Gastrocnemius medialis (tissue), 4 donors: ENCODE measurements at places on chromosomes 12 and 14.
A peak's percentile ranks its signal among the peaks of the same experiment; 100 is the strongest.

DNA sequence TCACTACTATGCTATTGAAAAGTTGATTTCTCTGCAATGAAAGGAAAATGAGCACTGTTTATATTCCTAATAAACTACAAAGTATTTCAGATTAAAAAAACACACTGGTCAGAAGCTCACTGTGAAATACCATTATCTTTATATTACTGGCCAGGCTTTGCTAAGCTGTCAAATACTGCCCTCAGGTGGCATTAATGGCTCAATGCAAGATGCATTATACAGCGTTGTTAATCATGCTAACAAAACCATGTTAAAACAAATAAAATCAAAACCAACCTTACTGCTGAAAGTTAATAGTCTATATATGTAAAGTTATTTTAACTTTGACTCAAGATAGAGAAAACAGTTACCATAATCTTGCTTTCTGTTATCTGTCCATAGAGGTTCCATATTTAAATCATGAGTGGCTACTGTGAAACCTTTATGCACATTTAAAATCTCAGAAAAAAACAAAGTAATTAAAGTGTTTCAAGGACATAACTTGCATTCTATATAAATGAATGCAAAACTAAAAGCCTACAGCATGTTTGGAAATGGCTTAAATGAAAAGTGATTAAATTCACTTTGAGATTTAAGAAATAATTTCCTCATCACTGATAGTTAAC, 121.7 kb downstream of the RALGAPA1 start:
- no peak for DNase-seq

DNA sequence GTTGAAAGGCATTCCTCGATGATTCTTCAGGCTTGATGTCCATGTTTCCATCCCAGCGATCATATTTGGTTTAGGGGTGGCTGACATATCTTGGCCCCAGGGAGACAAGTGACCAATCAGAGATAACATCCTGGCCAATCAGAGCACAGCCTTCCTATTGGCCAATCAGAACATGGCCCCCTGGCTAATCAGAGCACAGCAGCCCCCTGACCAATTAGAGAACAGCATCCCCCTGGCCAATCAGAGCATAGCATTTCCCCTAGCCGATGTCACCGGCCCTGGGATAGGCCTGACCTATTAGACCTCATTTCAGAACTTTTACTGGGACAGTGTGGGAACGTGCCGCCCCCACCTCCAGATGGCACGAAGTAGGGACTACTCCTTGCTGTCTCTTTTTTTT, 182.2 kb downstream of the AACS start:
- no peak for DNase-seq

- peak; percentile 70 for DNase-seq
These were observed 1.2 kb upstream of the NEMF start for GRCh38 chr14:49853572-49854375.

DNA sequence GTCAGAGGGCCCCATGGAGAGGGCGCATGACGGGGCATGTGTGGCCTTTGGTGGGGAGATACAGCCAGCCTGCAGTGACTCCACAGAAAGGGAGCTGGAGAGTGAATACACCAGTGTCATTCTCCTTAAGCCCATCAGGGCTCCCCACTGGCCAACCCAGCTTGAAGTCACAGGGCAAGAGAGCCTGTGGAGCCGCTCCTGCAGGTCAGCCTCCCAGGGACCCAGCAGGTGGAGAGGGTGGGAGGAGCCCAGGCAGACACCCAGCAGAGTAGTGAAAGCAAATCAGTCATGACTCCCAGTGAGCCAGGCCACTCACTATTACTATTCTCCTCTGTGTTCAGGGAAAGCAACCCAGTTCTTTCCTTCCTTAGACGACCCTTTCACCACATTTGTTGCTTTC, 110.0 kb upstream of the CPM start:
- DNase-seq = no peak

GRCh38 chr14:69373104-69373503, 25.0 kb downstream of the ERH start:
- no peak for DNase-seq

DNA sequence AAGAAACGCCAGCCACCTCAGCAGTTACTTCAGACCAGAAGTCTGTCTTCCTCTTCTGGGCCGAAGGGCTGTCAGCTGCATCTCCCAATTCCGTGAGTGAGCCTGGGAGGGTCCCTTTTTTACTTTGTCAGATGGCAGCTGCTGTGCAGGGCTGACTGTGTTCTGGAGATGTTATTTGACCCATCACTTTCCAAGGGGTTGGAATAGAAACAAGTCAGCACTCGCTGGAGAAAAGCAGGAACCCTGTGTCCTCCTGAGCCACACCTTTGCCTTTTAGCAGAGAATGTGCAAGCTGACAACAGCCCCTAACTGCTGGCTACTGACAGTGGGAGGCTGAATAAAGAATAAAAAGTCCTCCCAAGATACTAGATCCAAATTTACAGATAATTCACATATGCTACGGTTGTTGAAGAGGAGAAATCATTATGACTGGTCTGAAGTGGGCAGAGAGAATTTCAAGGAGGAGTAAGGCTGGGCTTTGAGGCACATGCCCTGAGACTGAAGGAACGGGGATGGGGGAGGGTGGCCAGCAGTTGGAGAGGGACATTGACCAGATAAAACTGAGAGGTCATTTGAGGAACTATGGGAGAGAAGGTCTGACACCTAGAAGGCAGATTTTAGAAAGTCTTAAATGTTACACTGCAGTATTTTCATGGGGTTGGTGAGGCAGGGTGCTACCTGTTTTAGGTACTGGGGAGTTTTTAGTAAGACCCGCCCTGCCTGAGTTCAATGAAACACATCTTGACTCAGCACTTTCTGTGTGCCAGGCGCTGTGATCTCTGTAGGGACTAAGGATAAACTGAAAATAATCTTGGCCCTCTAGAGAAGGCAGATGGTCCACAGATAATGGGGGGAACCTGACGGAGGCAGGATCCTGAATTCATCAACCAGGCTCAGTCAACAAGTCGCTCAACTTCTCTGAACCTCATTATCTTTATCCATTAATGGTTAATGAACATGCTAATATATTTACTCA, 27.4 kb downstream of the FAM234B start:
- no peak for DNase-seq

DNA sequence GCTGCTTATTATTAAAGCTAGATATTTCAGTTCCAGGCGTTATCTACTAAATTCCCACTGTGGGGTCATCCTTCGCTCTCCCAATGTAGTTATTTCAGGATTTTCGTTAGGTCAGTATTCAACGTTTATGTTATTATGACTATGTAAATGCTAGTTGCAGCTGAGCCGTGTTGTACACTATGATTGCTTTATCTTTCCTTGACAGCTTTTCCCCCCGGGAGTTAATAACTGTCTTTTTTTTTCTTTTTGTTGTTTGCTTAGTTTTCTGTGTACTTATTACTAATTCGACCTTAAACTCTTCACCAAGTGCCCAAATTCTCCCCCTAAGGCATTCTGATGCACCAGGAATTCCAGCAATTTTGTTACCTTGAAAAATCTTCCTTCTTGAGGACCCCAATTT, 48.5 kb downstream of the SUDS3 start:
- DNase-seq = no peak

- no peak for DNase-seq
These were observed 97.0 kb downstream of the CMKLR1 start for GRCh38 chr12:108241986-108242703.

DNA sequence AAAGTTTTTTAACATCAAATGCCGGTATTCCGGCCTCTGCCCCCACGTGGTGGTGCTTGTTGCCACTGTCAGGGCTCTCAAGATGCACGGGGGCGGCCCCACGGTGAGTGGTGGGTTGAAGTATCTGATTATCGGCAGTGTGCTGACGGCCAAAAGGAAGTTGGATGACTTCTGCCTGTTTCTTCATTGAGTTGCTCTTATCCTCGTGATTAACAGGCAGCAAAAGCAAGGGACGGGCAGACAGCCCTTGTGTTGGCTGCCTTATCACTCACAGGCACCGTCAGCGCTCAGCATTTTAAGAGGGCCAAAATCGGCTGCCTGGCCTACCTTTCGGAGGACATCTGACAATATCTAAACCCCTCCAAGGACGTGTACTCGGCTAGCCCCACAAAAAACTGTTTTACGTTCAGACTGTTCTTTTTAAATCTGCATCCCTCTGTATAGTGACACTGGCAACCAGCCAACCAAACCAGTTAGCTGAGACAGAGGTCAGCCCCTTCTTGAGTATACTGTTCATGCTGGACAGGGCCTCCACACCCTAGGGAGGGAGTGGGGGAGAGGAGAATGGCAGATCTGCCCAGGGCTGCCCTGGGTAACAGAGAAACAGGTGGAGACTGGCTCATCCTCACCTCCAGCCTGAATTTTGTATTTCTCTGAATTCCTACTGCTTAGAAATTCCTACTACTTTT, 22.9 kb upstream of the AKAP5 start:
- no peak for DNase-seq

DNA sequence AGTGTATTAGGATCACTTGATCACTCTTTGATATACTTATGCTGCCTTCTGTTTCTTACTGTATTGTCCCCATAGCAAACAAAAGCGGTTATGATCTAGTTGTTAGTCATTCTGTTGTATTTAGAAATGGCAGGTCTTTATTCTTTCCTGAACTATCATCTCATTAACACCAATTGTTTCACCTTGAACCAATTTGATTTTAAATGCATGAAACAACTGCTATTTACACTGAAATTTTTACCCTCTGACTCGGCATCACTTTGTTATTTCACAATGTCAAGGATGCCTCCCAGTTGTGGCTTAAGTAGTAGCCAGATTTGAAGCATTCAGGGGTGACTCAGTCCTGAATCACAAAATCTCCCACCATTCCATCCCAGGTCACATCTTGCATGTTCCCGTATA, 303.5 kb downstream of the EGLN3 start:
- DNase-seq = no peak

DNA sequence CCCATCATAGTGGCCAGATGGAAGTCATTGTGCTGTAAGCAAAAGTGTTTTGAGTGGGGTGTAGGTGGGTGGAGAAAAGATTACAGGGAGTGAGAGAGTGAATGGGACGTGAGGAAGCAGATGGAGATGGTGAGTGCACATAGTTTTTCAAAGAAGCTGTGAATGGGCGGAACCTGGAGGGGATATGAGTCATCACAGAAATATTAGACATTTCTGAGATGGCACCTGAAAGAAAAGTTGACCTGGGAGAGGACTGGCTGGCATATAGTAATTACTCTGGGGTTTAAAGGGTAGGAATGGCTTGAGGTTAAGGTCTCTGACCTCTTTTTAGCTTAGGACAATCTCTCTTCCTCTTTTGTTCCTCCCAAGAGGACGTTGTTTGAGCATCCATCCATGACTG, 50.5 kb downstream of the ANO4 start:
- no peak for DNase-seq

- no peak for DNase-seq
These were observed 164.7 kb upstream of the CCND2 start for GRCh38 chr12:4108803-4109345.

GRCh38 chr12:79737875-79738718, 47.3 kb upstream of the PAWR start:
- DNase-seq = no peak

GRCh38 chr14:82626156-82627066, 1092.8 kb upstream of the SEL1L start:
- DNase-seq = no peak

DNA sequence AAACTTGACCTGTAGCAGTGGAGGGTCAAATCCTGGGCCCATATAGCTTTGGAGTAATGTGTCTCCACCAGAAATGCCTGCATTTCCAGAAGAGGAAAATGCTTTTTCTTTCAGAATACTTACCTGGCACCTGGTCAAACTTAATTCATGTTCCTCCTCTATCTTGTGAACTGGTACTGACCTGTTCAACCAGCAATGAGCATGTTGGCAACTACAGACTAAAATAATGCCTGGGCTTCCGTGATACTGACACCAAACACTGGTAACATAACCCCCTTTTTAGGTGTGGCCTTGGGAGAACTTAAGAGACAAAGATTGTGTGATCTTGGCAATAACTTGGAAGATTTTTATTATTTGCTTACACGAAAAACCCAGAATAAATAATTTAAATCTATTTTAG, 23.8 kb upstream of the MGST1 start:
- DNase-seq = no peak

GRCh38 chr12:121534495-121535148, 46.2 kb downstream of the KDM2B start:
- no peak for DNase-seq
